NCI-H1436 treated with DMSO at 0.1 percent for 48 hours (cell line): ENCODE measurements at places on chromosomes 13 and 19.

GRCh38 chr13:114260814-114261213 lies 20.6 kb upstream of the UPF3A start:
- no peak for DNase-seq

DNA sequence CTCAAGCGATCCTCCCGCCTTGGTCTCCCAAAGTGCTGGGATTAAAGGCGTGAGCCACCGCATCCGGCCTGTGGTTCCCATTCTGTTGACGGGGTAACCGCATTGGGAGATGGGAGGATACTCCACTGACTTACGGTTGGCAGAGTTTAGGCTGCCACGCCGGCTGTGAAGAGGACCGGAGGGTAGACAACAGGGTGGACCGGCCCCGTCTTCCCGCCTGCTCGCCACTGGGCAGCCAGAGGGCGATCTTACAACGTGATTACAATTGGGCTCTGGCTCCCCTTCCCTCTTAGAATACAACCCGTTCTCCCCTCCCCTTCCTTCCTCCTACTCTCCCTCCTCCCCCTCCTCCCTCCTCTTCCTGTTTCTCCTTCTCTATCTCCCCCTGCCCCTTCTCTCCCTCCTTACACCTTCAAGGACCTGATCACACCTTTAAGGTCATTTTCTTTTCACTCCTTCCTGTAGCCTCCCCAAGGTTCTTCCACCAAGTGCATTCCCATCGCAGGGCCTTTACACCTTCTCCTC lies 957 bp upstream of the CCDC194 start:
- DNase-seq = no peak

GRCh38 chr13:58190577-58190976 lies 559.0 kb downstream of the PCDH17 start:
- no peak for DNase-seq

DNA sequence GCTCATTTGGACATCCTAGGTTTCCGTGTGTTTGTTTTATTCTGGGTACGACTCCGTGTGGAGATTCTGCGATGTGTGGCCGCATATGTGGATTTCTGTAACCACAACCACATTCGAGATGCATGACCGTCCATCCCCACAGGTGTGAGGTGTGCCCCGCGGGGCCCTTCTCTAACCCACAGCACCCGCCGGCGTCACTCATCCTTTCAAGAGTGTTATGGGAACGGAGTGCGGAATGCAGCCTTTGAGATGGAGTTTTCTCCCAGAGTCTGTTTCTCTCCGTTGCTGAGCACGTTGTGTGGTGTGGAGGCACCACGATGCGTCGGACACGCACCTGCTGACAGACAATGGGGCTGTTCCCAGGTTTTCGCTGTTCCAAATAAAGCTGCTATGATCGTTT lies 40.0 kb downstream of the C13orf46 start:
- no peak for DNase-seq

DNA sequence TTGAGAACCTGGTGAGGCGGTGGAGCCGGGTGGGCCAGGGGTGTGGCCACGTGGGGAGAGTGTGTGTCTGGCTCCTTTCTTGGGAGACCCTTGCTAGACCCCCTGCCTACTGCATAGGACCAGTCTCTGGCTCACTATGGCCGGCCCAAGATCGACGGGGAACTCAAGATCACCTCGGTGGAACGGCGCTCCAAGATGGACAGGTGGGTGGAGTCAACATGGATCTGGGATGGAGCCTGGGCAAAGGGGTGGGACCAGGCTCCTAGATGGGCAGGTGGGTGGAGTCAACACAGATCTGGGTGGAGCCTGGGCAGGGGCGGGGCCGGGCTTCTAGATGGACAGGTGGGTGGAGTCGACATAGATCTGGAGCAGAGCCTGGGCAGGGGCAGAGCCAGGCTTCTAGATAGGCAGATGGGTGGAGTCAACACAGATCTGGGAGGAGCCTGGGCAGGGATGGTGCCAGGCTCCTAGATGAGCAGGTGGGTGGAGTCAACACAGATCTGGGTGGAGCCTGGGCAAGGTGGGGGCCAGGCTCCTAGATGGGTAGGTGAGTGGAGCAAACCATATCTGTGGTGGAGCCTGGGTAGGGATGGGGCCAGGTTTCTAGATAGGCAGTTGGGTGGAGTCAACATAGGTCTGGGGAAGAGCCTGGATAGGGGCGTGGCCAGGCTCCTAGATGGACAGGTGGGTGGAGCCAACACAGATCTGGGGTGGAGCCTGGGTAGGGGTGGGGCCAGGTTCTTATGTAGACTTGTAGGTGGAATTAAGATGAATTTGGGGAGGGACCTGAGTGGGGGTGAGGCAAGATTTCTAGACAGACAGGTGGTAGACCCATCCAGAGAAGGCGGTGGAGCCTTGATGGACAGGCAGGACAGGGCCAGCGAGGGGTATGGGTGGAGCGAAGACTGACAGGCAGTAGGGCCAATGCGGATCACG lies 56.5 kb downstream of the VAV1 start:
- DNase-seq = no peak

- no peak for DNase-seq
These were observed 365.4 kb downstream of the NDFIP2 start for GRCh38 chr13:79846386-79846785.

DNA sequence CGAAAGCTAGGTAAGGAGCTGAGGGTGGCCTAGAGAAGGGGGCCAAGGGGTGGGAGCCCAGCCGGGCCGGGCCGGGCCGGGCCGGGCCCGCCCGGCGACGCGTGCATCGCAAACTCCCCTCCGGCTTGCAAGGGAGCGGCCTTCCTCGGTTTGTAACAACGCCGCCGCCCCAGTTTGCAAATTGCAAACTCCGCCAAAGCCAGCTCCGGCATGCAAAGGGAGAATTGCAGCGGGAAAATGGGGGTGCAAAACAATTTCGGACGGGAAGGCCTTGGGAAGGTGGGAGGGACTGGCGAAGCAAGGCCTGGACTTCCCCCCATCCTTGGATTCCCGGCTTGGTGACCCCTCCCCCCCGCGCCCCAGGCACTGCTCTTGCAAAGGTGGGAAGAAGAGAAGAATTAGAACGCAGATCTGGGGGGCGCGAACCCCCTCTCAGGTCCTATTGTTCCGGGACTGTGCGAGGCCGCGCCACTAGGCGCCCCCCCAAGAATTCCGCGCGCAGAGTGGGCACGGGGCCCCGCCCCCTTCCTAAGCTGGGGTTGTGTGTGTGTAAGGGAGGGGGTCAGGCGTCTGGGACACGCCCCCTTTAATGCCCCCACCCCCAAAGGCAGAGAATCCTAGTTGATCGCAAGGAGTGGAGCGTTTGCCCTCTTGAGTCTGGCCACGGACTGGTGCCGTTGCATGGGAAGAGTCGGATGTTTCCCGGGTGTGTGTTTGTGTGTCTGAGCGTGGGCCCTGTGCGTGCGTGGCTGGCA lies 926 bp downstream of the PRR12 start:
- no peak for DNase-seq

DNA sequence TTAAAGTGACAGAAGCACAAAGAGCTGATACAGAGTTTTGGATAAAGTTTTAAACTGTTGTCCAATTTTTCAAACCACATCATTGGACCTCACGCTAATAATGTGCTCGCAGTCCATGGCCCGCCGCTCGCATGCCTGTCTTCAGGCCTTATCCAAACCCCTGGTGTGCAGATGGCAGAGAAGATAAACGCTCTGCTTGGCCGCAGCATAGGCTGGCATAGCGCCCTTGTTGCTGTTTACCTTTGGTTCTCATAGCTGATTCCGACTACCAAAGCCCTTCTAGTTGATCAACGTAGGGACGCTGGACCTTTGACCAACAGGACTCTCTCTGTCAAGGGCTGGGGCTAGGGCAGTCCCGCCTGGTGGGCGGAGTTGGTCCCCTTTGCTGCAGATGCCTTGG lies 23.5 kb upstream of the QTRT1 start:
- DNase-seq = no peak
